ENCODE measurements at places on chromosomes 7 and 10.
A peak's percentile ranks its signal among the peaks of the same experiment; 100 is the strongest.

- no peak for DNase-seq
These were observed 473 bp downstream of the ADCK2 start for GRCh38 chr7:140673063-140673773.

DNA sequence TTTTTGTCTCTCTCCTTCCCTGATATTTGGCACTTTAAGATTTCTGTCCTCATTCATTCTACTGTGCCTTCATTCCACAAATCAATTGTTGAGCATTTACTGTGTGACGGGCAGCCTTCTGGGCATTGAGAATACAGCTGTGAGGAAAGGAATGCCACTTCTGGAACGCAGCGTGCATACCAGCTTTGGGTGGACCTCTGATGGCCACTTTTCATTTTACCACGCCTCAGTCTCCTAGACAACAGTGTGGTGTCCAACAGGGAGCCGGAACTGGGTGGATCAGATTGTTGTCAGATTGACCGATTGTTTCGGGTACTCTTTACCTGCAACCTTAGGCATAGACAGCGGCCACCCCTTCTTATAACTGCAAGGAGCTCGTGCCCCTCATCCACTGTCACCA, 222.7 kb upstream of the DPP6 start:
- no peak for DNase-seq

- peak; percentile 71 for DNase-seq
These were observed 62.6 kb downstream of the EXOC4 start for GRCh38 chr7:133315332-133316040.

GRCh38 chr10:15814565-15814964, 45.7 kb downstream of the MINDY3 start:
- DNase-seq, result no peak

DNA sequence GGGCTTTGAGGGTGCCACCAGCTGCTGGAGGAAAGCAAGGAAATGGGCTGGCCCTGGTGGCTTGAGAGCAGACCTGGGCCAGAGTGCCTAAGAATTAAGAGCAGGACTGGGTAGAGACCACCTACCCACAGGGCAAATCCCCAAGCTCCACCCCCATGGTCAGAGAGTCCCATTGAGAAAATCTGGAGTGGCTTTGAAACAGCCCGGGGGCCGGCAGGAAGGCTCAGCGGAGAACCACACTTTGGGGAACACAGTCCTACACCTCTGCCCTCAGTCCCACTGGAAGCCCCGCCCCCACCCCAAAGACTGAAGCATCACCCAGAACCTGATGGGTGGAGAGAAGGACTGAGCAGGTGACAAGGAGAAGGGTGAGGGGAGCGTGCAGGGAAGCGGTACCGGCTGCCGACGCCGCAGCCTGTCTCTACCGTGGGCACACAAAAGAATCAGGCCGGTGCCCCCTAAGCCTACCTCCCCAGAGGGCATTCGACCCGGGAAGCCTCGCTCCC, 3.6 kb downstream of the SMARCD3 start:
- no peak for DNase-seq

GRCh38 chr10:93542358-93542791, 24.1 kb upstream of the FFAR4 start:
- DNase-seq, result peak; percentile 21

DNA sequence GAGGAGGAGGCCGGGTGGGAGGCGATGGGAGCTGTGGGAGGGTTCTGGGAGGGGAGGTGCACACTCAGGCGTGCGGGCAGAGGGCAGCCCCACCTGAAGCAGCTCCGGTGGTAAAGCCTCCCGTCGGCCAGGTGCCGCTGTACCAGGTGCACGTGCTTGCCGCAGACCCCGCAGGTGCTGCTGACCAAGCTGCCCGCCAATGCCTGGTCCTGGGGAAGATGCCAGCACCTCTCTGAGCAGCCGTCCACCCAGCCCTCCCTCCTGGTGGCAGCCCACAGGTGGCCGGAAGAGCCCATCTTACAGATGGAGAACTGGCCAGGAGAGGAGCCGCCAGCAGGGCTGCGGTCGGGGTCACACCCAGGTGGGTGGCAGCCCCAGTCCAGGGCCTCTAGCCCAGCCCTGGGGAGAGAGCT, 12.6 kb downstream of the MICALL2 start:
- DNase-seq, result no peak

DNA sequence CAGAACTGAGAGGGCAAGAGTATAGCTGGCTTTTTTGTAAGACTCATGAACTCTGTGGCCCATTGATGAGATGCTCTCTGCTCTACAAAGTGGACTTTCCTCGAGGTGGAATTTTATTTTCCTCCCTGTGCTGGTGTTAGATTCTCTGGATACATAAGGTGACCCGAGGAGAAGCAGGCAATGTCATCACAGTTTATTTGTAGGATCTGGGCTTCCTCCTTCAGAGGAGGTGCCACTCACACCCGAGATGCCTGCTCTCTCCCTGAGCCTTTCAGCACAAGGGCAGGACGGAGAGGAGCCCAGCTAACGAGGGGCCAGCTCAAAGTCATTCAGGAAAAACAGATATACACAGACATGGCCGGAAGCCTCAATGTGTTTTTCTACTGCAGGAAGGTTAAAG, 103.0 kb downstream of the KIAA1217 start:
- no peak for DNase-seq

GRCh38 chr10:63164166-63164623, 31.1 kb downstream of the NRBF2 start:
- no peak for DNase-seq

DNA sequence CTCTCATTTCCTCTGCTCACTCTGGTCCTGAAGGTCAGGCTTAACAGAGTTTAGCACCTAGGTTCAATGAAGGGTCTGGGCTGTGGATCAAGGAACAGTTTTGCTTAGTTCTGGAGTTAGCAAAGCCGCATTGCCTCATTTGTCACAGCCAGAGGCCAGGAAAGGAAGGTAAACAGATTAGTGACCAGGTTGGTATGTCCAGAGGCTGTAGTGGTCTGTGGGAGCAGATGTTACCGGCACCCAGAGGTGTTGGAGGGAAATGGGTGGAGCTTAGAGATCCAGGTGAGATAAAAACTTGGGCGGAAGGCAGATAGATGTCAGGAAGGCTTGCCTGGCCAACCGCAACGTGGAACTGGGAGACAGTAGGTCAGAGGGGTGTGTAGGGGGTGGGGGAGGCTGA, 36.6 kb upstream of the ZMIZ2 start:
- no peak for DNase-seq

DNA sequence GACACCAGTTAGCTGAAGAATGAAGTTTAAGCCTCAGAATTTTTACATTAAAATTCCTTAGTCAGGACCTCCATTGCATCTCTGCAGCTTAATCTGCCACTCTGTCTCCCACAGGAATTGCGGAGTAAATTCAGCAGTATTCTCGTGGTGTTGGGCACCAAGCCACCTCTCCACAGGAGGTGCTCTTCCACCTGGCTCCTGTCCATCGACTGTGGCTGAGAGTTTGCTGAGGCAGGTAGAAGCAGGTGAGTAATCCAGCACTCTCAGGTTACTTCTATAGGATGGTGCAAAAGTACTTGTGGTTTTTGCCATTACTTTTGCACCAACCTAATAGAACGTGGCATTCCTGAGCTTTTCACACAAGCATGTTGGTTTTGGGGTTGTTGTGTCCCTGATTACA, 134.1 kb downstream of the GFRA1 start:
- DNase-seq, result no peak

GRCh38 chr7:121187222-121187621, 141.6 kb upstream of the WNT16 start:
- no peak for DNase-seq

DNA sequence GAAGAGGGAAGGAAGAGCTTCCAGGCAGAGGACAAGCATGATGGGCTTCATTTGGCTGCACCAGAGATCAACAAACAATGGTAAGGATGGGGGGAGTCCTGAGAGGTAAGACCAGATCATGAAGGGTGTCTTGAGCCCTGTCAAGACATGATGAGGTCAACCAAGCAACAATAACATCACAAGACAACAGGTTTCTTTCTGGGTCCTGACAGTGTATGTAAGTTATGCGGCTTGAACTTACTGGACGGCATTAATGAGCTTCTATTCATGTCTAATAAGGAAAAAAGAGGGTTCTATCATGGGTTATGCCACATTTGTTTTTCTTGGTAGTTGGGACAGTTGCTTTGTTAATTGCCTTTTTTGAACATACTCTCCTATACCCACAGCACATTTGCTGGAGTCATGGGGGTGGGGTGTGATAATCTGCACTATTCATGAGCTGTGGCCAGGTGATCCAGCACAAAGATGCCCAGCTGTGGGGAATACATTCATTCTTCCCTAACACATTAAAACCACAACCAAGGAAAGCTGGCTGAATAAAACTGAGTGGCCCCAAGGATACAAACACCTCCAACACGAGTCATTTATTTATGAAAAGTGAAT, 168.8 kb upstream of the KLF14 start:
- DNase-seq, result no peak

DNA sequence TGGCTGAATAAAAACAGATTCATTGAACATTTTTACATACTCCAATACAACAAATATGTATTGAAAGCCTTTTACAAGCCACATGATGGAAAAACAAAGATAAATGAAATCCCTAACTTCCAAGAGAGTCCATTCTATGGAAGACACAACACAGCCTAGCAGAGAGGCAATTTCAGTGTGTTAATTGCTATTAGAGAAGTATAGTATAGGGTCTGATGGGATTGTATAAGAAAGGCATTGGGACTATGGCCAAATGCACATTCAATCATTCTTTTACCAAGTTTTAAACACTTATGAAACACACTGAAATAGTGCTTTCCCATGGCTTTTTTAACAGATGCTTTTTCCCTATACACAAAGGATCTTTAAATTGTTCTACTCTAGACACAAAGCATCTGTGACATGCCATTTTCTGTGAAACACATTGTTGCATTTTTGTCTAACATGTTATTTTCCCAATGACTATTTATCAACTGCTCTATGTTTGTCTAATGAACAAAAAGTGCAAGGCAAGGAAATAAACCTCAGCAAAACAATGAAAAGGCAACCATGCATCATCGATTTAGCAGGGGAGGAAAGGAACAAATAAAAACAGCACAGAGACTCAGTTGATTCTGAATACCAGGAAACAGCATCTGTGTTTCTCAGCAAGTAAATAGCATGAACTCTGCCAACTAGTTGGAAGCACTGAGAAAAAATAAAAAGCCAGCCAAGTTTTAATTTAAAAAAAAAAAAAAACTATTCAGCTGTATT, 42.4 kb upstream of the PHYHIPL start:
- DNase-seq, result no peak

- DNase-seq, result no peak
These were observed 442.0 kb downstream of the SORCS1 start for GRCh38 chr10:106722524-106722923.

GRCh38 chr7:31192986-31193385, 140.9 kb downstream of the ADCYAP1R1 start:
- peak; percentile 56 for DNase-seq

DNA sequence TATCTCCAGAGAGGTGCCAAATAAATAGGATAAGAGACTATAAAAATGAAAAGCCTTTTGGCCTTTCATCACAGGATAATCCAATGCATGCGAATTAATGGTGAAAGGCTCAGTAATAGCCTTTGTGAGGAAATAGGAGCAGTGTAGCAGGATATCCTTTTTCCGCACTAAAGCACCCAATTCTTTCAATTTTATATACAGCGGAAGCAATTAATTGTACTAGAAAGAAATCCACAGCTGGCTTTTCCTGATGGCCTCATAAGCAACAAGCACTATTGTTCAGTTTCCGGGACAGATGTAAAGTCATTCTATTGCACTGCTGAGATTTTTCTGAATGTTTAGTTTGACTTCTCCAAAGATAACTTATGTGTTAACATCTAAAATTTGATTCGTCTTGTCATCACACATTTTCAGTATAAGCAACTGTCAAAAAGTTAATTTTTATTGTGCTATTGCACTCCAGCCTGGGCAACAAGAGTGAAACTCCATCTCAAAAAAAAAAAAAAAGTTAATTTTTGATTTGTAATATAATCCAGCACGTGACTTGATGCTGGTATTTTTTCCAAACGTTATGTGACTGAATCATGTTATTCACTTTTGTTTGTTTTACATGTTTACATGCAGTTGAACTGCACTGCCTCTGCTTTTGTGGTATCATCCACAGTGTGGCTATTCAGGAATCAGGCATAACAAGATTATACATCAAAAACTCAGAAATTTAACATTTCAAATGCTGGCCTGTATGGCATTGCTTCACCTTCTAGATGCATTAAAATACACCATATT, 8.4 kb upstream of the BMPR1A start:
- DNase-seq, result no peak

DNA sequence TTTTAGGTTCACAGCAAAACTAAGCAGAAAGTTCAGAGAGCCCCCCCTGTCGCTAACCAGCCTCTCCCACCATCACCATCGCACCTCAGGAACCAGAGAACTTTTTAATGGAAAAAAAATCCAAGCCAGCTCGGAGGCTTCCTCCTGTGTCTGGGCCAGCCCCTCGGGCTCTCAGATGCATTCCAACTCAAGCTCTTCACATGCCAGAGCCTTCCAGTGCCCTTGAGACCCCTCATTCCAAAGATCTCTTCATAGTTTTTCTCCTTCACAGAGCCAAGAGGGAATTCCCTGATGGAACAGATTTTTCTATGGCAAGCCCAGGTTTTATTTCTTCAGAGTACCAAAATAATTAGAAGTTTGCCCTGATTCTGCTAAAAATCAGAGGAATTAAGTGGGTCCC, 153.4 kb upstream of the LANCL2 start:
- peak; percentile 15 for DNase-seq

DNA sequence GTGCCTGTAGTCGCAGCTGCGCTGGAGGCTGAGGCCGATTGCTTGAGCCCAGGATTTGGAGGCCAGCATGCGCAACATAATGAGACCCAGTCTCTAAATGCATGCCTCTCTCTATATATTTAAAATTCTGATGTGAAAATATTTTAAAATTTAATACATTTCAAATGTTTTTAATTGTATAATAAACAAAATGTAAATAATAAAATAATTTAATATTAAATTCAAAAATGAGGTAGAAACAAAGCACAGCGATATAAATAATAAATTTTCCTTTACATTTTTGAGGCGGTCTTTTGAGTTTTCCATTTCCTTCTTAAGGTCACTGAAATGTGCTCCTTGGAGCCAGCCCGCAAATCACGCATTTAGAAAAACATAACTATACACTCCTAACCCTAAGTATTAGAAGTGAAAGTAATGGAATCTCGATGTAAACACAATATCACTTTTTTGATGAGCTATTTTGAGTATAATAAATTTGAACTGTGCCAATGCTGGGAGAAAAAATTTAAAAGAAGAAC, 523 bp upstream of the CDK1 start:
- DNase-seq, result no peak

- DNase-seq, result no peak
These were observed 120.3 kb downstream of the ITIH5 start for GRCh38 chr10:7546385-7546967.

DNA sequence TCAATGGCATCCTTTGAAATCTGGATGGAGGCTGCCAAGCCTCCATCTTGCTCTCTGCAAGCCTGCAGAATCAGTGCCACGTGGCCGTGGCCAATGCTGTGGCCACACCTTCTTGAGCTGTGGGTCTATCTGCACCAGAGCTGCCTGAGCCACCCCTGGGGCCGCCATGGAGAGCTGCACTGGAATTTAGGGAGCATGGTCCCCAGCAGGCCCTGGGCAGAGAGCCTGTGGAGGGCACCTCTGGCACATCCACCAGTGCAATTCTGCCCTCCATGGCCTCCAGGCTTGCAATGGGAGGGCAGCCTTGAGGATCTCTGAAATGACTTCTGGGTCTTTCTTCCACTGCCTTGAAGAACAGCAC, 55.6 kb upstream of the NKX6-2 start:
- DNase-seq, result no peak

Measured in fibroblast of skin of right biceps (primary cell).